Karpas-422 (cell line): ENCODE measurements at places on chromosomes 12 and 14. TPM values are rescaled to one million over a fixed set of nuclear protein-coding genes. Genes with fewer than 3 reads are reported as not detected.
A peak's percentile ranks its signal among the peaks of the same experiment; 100 is the strongest.

- no peaks in the 10 kb centered on the region for H3K4me1 ChIP-seq
- no peaks in the 10 kb centered on the region for H3K27me3 ChIP-seq
- H3K4me3 ChIP-seq = no peak overlapping the region
- no peaks in the 10 kb centered on the region for H3K36me3 ChIP-seq
- no peak for DNase-seq
Measured at GRCh38 chr12:76860256-76860655, 18.6 kb downstream of the CSRP2 start.

GRCh38 chr12:103887738-103888137, 42.5 kb upstream of the HSP90B1 start:
- no peak overlapping the region for H3K4me3 ChIP-seq
- H3K4me1 ChIP-seq = peaks cover 2% of the 10 kb centered on the region; the same call in 1 of the 2 replicates
- H3K36me3 ChIP-seq = no peaks in the 10 kb centered on the region
- no peaks in the 10 kb centered on the region for H3K27me3 ChIP-seq

- no peaks in the 10 kb centered on the region for H3K27me3 ChIP-seq
- H3K4me3 ChIP-seq = no peak overlapping the region
- no peak for DNase-seq
- no peak overlapping the region for H3K27ac ChIP-seq
- H3K36me3 ChIP-seq = no peaks in the 10 kb centered on the region
Measured at GRCh38 chr14:59252772-59253500, 64.5 kb downstream of the DAAM1 start.

DNA sequence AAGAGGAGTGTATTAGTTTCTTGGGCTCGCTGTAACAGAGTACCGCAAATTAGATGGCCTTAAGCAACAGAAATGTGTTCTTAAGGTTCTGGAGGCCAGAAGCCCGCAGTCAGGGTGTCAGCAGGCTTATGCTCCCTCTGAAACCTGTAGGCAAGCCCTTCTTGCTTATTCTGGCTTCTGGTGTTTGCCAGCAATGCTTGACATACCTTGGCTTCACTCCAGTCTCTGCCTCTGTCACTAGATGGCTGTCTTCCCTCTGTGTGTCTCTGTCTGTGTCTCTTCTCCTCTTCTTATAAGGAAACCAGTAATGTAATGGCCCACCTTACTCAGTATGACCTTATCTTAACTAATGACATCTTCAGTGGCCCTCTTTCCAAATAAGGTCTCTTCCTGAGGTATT, 85.1 kb downstream of the DERA start:
- no peaks in the 10 kb centered on the region for H3K4me1 ChIP-seq
- DNase-seq = peak; percentile 45
- no peak overlapping the region for H3K27ac ChIP-seq
- no peaks in the 10 kb centered on the region for H3K36me3 ChIP-seq

DNA sequence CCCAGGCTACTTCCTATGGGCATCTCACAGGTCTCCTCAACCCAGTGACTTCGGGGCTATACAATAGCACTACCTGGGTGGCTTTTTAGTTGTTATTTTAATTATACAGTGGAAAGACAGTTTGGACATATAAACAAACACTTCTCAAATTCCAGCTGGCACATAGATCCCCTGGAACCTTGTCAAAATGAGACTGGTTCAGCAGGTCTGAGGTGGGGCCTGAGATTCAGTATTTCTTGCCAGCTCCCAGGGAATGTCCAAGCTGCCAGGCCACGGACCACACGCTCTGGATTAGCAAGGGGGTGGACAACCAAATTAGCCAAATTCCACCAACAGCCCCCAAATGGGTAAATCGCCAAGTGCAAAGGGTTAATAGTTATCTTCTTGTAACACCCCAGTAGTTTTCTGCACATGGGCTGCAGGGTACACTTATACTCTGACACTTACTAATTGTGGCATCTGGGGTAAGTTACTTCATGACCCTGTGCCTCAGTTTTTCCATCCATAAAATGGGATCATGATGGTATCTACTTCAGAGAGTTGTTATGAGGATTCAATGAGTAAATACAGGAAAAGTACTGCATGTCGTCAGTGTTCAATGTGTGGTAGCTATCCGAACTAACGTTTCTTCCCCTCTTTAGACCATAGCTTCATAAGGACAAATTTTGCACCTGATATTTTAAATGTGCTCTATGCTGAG, 789.4 kb upstream of the TBX3 start:
- no peak overlapping the region for H3K27ac ChIP-seq
- DNase-seq = no peak
- H3K4me3 ChIP-seq = no peak overlapping the region

GRCh38 chr14:50943943-50944646, at the start of gene PYGL:
PYGL (minus strand) TSS chr14:50944483; CDS start chr14:50944403, 80 bp downstream.
- no peaks in the 10 kb centered on the region for H3K36me3 ChIP-seq
- no peak within 1 kb of the TSS for H3K27ac ChIP-seq
- no peak within 1 kb of the TSS for H3K4me3 ChIP-seq
- no peak for DNase-seq
- H3K4me1 ChIP-seq = no peaks in the 10 kb centered on the region

DNA sequence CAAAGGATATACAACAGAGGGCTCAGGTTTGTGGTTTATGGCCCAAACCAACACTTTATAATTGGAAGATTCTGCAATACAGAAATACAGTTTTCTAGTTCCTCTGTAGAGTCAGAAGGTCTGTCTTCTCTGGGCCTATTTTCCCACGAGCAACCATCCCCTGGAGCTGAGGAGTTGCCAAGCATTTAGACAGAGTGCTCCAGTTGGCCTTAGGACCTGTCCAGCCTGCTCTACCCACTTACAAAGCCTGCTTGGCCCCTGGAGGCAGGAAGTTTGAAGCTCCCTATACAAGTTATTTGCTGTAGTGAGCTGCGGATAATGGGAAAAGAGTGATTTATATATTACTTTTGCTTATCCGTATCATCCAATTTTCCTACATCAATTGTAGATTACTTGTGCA, 60.8 kb upstream of the HSPB8 start:
- no peaks in the 10 kb centered on the region for H3K4me1 ChIP-seq
- no peak overlapping the region for H3K4me3 ChIP-seq
- H3K27ac ChIP-seq = no peak overlapping the region

DNA sequence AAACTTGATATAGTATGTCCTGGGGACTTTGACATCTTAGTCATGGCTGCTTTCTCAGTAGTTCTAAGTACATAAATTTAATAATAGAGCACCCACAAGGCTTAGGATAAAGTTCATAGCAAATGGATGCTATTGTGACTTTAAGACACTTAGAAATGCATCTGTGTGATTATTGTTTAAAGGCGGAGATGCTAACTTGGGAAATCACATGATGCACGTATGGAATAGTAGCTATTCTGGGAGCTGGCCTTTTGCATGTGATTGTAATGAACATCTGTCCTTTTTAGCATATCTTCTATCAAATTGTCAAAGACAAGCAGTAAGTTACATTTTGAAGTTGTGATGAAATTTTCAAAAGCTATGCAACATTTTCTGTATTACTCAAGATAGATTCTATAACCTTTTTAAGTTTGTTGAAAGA, 46.7 kb upstream of the ATP2A2 start:
- H3K27me3 ChIP-seq = no peaks in the 10 kb centered on the region
- no peak overlapping the region for H3K27ac ChIP-seq
- H3K4me3 ChIP-seq = no peak overlapping the region
- DNase-seq = no peak

GRCh38 chr14:81132468-81132867, 88.3 kb downstream of the GTF2A1 start:
- DNase-seq = no peak
- no peak overlapping the region for H3K4me3 ChIP-seq
- H3K27me3 ChIP-seq = no peaks in the 10 kb centered on the region
- peak overlapping the region; percentile 45 for H3K27ac ChIP-seq

GRCh38 chr12:57865084-57865751, 18.7 kb upstream of the CTDSP2 start:
- H3K4me3 ChIP-seq = peak overlapping the region; percentile 56
- H3K27me3 ChIP-seq = 0 out of 2 replicates have a peak, but pooled peaks cover 2% of the 10 kb centered on the region
- no peak for DNase-seq
- no peak overlapping the region for H3K27ac ChIP-seq
- peaks cover 9% of the 10 kb centered on the region for H3K4me1 ChIP-seq

- no peak overlapping the region for H3K27ac ChIP-seq
- peaks cover 14% of the 10 kb centered on the region for H3K4me1 ChIP-seq
- H3K36me3 ChIP-seq = peaks cover 21% of the 10 kb centered on the region
- H3K27me3 ChIP-seq = no peaks in the 10 kb centered on the region
- DNase-seq = no peak
Measured at GRCh38 chr14:20376071-20376588, 32.7 kb downstream of the PARP2 start.

GRCh38 chr14:51479584-51480325, 172.0 kb upstream of the FRMD6 start:
- no peak for DNase-seq
- no peaks in the 10 kb centered on the region for H3K36me3 ChIP-seq
- no peaks in the 10 kb centered on the region for H3K27me3 ChIP-seq

GRCh38 chr12:64480148-64480547, 28.2 kb downstream of the TBK1 start:
- no peak overlapping the region for H3K4me3 ChIP-seq
- no peak for DNase-seq

- H3K4me1 ChIP-seq = no peaks in the 10 kb centered on the region
- no peak for DNase-seq
- H3K27me3 ChIP-seq = no peaks in the 10 kb centered on the region
- no peaks in the 10 kb centered on the region for H3K36me3 ChIP-seq
Measured at GRCh38 chr14:85124631-85125290, 405.2 kb upstream of the FLRT2 start.

GRCh38 chr14:58073516-58073915, 78.5 kb downstream of the ARMH4 start:
- H3K4me1 ChIP-seq = no peaks in the 10 kb centered on the region
- H3K4me3 ChIP-seq = no peak overlapping the region
- no peak overlapping the region for H3K27ac ChIP-seq
- no peak for DNase-seq
- no peaks in the 10 kb centered on the region for H3K27me3 ChIP-seq

GRCh38 chr12:108729612-108730364, 1.5 kb downstream of the CORO1C start:
- peak overlapping the region; percentile 83 for H3K4me3 ChIP-seq
- no peaks in the 10 kb centered on the region for H3K36me3 ChIP-seq
- H3K27ac ChIP-seq = no peak overlapping the region
- peaks cover 30% of the 10 kb centered on the region for H3K4me1 ChIP-seq
- H3K27me3 ChIP-seq = 0 out of 2 replicates have a peak, but pooled peaks cover 4% of the 10 kb centered on the region

DNA sequence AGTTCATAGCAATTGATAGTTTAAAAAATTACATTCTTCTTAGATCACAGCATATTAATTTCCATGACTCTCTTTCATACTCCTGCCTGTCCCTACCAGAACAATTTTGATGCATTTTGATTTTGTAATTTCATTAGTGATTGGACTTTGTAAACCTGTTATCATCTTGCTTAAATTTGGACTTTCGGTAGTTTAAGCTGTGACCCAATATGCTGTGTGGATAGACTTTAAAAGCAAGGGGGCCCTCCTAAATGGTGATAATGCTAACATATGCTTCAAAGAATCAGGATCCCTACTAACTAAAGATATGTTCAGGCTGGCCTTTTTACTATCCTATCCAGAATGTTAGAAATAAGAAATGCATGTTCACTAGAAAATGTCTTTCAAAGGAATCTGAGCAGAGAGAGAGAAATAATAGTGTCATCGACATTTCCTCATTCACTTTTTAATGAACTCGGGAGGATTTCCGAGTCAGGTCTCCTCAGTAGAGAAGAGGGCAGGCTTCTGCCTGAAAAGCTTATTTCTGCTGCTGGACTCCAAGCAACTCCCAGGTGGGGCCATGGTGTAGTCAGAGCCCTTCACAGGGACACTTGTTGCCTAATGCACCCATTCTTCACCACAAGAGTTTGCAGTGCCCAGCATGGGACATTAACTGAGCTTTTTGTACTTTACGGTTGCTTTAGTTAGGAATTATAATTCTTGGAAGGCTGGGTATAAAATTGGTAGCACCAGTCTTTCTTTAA, 16.7 kb downstream of the SLC38A4 start:
- H3K4me1 ChIP-seq = no peaks in the 10 kb centered on the region
- H3K36me3 ChIP-seq = no peaks in the 10 kb centered on the region
- H3K27ac ChIP-seq = no peak overlapping the region

- DNase-seq = no peak
- H3K27ac ChIP-seq = no peak overlapping the region
- no peaks in the 10 kb centered on the region for H3K4me1 ChIP-seq
- no peaks in the 10 kb centered on the region for H3K27me3 ChIP-seq
- no peaks in the 10 kb centered on the region for H3K36me3 ChIP-seq
- no peak overlapping the region for H3K4me3 ChIP-seq
Measured at GRCh38 chr12:31368666-31369361, 42.9 kb upstream of the SINHCAF start.

GRCh38 chr12:55909513-55909884, 18.2 kb downstream of the PYM1 start:
- no peak for DNase-seq
- no peaks in the 10 kb centered on the region for H3K27me3 ChIP-seq
- H3K4me3 ChIP-seq = no peak overlapping the region
- no peaks in the 10 kb centered on the region for H3K4me1 ChIP-seq
- H3K36me3 ChIP-seq = peaks cover 12% of the 10 kb centered on the region; the same call in 1 of the 2 replicates

The HOXC10 gene
- total RNA-seq = not detected in 2 replicates

The RAB15 gene
- 0.83 and 1.2 TPM in 2 replicates for total RNA-seq

The AMDHD1 gene
- total RNA-seq = 0.29 and 0.56 TPM in 2 replicates

The OTX2 gene
- not detected in 2 replicates for total RNA-seq

The CMA1 gene
- total RNA-seq = not detected in 2 replicates

The ABCC9 gene
- not detected in 2 replicates for total RNA-seq

The LHX5 gene
- total RNA-seq = not detected in 2 replicates

The KCNK10 gene
- total RNA-seq = 0.07 and 0.76 TPM in 2 replicates

The KLRC1 gene
- total RNA-seq = not detected in 2 replicates

The PSMC6 gene
- 123 and 132 TPM in 2 replicates for total RNA-seq

The KIF21A gene
- total RNA-seq = 0.32 and 0.82 TPM in 2 replicates

The POTEM gene
- not detected in 2 replicates for total RNA-seq

The C12orf50 gene
- 0.18 TPM in 1 of 2 replicates, not detected in the other for total RNA-seq
